KBM-7 (cell line): ENCODE measurements at places on chromosomes 1 and 21.
A peak's percentile ranks its signal among the peaks of the same experiment; 100 is the strongest.

- no peak for DNase-seq
Measured at GRCh38 chr21:42358261-42358660, 7.5 kb upstream of the TFF2 start.

GRCh38 chr1:115642168-115643072 is 650 bp downstream of the VANGL1 start:
- peak; percentile 84 for DNase-seq

- no peak for DNase-seq
Measured at GRCh38 chr1:46646331-46646730, 21.8 kb downstream of the ATPAF1 start.

GRCh38 chr1:10634428-10635084 is 159.8 kb downstream of the PEX14 start:
- no peak for DNase-seq

GRCh38 chr21:37367336-37367702 is 746 bp downstream of the DYRK1A start:
- DNase-seq: no peak

- DNase-seq: peak; percentile 41
Measured at GRCh38 chr1:46582972-46583371, 21.1 kb downstream of the MKNK1 start.

DNA sequence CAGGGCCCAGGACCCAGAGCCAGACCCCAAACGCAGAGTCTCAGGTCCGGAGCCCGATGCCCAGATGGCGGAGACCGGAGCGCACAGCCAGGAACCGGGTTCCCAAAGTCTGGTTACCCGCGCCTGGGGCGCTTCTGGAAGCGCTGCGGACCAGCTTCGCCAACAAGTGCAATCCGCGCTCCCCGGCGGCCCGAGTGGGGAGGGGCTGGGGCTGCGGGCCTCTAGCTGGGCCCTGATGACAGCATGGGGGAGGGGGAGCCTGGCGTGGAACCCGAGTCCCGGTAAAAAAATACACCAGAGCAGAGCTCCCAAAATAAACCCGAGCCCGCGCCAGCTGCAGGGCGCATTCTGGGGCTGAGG is 494 bp downstream of the NT5C1A start:
- DNase-seq: no peak

DNA sequence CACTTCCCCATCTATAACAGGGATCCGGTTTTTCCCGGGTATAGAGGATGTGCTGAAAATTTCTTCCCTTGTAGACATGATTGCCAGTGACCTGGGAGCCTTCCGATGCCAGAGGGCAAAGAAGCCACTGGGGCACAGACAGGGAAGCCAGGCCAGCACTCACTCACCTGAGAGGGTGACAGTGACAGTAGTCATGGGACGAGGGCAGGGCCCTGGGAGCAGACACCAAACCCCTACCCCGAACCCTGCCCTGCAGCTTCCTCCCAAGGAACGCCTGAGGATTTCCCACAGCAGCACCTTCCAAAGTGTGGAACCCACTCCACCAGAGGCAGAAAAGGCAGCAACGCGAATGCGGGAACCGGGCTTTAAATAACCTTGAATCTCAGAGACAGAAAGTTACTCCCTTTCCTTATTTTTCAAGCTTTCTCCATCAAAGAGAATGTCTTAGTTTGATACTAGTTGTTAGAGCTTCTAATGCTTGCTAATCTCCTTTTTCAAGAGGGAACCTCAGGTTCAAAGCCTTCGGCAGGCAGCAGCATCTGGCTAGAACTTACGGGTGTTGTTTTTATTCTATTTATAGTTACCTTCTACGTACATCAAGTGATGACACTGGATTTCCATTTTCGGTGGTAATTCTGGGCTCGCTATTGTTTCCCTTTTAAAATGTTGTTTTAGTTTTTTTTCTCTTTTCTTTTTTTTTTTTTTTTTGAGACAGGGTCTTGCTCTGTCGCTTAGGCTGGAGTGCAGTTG is 2.8 kb downstream of the DDOST start:
- DNase-seq: no peak

DNA sequence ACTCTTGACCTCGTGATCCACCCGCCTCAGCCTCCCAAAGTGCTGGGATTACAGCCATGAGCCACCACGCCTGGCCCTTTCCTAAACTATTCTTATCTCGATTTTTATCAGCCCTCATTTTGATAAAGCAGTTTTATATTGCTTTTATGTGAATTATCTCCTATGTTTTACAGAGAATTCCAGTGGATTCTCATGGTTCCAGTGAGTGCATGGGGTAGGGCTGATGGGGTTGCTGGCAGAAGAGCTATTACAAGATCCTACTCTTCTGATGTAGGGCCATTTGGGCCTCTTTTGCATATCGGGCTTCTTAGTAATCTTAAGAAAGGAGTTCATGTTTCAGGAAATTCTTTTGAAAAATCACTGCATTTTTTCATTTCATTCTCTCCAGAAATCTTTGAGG is 187.6 kb downstream of the PBX1 start:
- DNase-seq: no peak

- DNase-seq: no peak
Measured at GRCh38 chr1:214386333-214386732, 105.4 kb downstream of the SMYD2 start.

- DNase-seq: peak; percentile 28
Measured at GRCh38 chr1:179951383-179952144, 3.0 kb upstream of the CEP350 start.

DNA sequence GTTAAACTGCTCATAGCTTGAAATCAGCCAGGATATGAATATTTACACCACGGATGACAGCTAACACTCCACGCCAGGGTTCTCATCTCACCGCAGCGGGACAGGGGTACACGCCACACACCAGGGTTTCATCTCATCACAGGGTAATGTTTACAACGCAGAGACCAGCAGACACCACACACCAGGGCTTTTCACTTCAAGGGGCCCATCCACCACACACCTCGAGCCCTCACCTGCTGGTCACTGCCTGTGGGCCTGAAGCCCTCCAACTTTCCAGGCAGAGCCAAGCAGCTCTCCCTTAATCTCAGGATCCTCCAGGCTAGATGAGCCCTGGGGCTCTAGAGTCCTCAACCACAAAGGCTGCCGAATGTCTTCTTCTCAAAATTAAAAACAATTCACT is 1.3 kb upstream of the KRTAP10-12 start:
- no peak for DNase-seq

DNA sequence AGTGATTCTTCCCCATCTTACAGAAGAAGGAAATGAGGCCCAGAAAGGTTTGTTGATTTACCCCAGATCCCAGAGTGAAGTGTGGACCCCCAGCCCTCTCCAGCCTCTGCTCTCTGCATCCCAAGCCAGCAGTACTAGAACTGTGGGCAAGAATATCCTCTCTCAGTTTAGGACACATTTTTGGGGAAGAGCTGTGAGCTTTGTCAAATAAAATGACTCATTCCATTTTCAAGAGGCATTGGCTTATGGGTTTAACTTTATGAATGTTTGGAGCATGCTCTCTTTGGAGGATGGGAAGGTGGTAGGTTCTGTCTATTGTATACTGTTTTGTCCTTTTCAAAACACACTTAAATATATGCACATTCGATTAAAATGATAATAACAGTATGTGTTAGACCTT is 70.6 kb upstream of the CNTN2 start:
- DNase-seq: no peak

DNA sequence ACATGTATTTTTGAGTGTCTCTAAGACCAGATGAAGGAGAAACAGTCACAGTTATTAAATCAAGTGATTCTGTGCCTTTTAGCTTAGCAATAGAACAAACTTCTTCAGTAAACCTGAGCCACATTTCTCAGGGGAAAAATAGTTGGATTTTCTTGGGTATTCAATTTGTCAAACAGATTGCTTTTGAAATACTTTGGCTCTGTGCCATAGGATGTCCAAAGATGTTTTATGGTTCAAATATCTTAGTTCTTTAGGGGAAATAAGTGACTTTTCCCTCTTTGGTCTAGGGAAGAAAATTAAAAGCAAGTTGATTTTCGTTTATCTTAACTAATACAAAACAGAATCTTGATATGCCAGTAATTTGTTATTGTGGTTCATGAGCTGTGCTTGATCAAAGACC is 125.9 kb downstream of the ATP5PO start:
- no peak for DNase-seq

DNA sequence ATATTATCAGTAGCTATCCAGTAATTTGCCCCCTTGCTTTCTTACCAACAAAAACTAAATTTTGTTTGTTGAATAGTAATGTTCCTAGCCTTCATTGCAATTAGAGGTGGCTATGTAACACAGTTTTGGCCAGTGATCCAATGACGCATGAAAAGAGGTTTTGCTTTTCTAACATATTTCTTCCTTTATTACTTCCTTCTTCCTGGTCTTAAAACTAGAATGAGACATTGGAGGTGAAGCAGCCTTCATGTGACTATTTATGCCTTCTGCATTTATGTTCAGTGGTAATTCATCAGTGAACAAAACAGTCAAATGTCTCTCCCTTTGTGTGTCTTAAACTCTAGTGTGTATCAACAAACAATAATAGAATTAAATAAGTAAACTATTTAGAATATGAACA is 35.5 kb downstream of the LRIF1 start:
- peak; percentile 24 for DNase-seq

DNA sequence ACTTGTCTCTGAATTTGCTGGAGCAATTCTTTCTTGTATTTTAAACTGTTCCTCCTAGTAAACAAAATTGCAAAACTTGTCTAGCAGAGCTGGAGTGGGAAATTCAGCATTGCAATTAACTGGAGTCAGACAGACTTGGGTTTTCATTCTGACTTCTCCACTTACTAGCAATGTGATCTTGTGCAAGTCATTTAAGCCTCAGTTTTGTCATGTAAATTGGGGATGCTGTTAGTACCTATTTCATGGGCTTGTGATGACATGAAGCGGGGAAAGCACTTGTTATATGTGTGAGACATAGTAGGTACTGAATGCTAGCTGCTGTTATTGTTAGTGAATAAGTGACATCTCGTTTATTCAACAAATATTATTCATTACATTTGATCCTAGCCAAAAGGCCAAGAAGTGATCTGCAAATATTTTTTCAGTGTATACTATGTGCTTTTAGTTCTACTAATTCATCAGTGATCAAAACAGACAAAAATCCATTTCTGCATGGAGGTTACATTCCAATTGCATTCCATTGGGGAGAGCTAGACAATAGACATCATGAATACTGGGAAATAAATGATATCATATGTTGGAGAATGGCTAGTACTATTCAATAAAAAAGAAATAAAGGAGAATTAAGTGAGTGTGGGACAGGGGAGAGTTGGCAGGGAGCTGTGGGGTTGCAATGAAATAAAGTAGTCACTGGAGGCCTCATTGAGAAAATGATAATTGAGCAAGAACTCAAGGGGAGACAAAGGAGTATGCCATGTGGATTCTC is 47.1 kb downstream of the CACHD1 start:
- no peak for DNase-seq

DNA sequence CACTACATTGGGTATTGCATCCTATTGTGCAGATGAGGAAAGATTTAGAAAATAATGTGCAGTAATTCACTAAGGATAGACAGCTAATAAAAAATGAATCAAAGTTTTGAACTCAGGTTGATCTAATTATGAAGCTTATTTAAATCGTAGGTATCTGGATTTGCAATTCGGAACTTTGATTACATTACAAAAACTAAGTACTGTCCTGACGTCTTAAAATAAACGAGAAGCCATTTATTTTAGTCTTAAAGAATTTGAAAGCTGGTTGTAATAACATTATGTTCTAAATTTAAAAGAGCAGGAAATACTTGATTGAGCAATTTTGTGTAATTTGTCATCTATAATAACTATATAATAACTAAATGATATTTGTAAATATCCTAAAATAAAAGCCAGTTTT is 235.9 kb downstream of the TPR start:
- DNase-seq: no peak

GRCh38 chr1:9193233-9193625 is 41.3 kb upstream of the H6PD start:
- DNase-seq: no peak

GRCh38 chr1:172680244-172680643 is 21.3 kb downstream of the FASLG start:
- DNase-seq: no peak

- no peak for DNase-seq
Measured at GRCh38 chr1:213326281-213327016, 275.4 kb downstream of the RPS6KC1 start.

- DNase-seq: no peak
Measured at GRCh38 chr1:164991763-164992314, 364.7 kb downstream of the LMX1A start.

GRCh38 chr1:164311377-164311776 is 247.6 kb upstream of the PBX1 start:
- DNase-seq: no peak

DNA sequence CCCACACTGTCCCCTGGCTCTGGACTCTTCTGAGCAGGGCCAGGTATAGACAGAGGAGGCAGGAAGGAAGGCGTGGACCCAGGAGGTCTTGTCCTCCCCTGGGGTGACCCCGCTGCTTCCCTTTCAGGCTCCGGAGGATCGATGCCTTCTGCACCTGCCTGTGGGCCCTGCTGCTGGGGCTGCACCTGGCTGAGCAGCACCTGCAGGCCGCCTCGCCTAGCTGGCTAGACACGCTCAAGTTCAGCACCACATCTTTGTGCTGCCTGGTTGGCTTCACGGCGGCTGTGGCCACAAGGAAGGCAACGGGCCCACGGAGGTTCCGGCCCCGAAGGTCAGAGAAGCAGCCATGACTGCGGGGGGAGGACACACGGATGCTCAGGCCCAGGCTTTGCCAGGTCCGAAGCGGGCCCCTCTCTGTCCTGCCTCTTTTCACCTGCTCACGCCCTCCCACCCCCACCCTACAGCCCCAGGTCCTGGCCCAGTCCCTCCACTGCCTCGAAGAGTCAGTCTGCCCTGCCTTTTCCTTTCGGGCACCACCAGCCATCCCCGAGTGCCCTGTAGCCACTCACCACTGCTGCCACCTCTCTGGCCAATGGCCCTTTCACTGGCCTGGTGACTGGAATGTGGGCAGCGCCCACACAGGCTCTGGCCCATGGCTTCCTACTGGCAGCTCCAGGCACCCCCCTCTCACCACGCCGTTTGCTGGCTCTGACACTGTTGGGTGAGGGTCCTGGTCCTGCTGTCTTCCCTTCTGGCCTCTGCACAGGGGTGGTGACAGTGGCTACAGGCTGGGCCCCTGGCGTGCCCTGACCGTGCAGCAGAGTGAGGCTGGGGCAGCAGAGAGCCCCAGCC is 13.5 kb downstream of the TMEM201 start:
- DNase-seq: no peak

- no peak for DNase-seq
Measured at GRCh38 chr1:160154790-160155189, 3.4 kb downstream of the ATP1A4 start.

DNA sequence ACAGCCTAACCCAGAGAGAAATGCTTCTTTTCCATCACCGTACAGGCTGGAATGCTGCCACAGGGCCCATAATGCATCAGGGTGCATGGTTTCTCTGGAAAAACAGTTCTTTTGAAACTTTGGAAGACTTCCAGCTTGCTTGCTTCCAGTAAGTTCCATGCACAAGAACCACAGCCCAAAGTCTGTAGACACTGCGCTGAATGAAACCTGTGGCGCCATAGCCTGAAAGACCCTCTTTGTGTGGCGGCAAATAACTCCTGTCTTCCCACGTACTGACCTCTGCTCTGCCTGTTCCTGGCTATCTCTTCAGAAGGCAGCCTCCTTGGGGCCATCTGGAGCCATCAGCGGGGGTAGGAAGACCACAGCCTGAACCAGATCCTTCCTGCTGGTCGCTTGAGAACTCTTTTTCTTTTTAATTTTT is 15.1 kb downstream of the MIIP start:
- DNase-seq: no peak

- DNase-seq: no peak
Measured at GRCh38 chr21:46527801-46528200, 69.1 kb downstream of the DIP2A start.
